ENCODE measurements at places on chromosomes 7 and 10.

GRCh38 chr7:106285855-106286492 is 1.2 kb upstream of the NAMPT start:
- DNase-seq: no peak

GRCh38 chr10:11387551-11388222 is 223.8 kb downstream of the USP6NL start:
- DNase-seq: no peak

DNA sequence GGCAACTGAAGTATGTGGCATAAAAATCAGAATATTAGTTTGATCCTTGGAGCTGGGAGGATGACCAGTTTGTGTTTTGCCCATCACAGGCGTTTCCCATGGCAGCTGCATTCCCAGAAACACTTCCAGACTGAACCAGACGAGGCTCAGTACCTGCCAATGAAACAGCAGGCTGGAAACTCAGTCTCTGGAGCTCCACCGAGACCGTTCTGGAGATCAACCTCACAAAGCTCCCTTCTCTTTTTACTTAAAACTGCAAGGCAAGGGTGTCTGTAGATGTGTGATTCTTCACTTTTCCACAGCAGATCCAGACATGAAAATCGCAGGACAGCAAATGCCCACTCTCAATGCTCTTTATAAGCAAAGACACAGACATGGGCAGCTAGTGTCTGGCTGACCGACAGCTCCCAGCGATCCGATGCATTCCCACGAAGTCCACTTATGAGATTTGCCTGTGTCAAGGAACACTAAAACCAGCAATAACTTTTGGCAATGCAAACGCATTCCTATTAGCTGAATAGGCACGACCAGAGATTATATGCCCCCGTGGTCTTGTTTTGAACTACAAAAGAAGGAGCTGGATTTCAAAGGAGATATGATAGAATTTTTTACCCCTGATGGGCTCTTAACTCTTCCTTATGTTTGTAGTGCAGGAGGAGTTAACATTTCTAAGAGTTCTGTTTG is 72.6 kb downstream of the ADAM12 start:
- DNase-seq: no peak

GRCh38 chr10:124866812-124867211 is 65.2 kb downstream of the ABRAXAS2 start:
- no peak for DNase-seq

DNA sequence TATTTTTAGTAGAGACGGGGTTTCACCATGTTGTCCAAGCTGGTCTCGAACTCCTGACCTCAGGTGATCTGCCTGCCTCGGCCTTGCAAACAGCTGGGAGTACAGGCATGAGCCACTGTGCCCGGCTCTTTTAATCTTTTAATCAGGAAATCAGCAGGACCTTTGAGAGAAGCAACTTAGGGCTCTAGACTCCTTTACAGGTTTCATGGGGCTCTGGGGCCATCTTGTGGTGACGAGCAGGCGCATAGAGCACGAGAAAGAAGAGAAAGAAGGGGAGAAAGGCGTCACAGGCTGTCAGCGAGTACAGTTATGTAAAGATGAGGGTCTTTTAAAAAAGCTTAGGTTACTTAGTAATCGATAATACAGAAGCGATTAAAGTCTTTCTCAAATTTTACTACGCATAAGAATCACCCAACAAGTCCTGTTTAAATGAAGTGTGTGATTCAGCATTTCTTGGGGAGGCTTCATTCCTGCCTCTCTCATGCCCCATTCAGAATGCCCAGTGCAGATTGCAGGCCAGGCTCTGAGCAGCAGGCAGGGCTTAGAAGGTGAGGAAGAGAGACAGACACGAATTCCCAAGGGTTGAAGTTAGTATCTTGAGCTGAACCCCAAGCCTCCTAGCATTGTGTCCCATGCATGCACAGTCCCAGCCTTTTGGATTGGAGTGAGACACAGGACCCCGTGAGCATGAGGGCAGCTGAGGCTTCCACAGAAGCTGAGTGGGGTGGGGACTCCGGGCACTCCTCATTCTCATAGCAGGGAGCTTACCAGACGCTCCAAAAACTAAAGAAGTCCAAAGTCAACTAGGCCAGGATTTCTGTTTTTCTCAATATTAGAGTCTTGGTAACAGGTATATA is 23.6 kb upstream of the PFKP start:
- peak; percentile 71 for DNase-seq

DNA sequence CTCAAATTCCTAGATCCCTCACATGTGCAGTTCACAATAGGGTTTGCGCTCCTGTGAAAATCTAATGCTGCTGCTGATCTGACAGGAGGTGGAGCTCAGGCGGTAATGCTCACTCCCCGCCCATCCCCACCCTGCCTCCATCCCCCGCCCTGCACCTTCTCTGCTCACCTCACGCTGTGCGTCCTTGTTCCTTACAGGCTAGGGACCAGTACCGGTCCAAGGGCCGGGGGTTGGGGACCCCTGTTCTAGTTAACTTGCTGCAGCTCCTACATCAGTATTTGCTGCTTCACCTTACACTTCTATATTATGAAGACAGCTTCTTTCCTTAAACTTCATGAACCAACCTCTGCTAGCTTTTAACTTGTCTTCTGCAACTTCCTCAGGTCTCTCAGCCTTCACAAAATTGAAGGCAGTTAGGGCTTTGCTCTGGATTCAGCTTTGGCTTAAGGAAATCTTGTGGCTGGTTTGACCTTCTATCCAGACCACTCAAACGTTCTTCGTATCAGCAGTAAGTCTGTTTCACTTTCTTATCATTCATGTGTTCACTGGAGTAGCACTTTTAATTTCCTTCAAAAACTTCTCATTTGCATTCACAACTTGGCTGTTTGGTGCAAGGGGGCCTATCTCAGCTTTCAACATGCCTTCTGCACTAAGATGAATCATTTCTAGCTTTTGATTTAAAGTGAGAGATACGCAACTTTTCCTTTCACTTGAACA is 1.7 kb upstream of the TNKS2 start:
- no peak for DNase-seq

DNA sequence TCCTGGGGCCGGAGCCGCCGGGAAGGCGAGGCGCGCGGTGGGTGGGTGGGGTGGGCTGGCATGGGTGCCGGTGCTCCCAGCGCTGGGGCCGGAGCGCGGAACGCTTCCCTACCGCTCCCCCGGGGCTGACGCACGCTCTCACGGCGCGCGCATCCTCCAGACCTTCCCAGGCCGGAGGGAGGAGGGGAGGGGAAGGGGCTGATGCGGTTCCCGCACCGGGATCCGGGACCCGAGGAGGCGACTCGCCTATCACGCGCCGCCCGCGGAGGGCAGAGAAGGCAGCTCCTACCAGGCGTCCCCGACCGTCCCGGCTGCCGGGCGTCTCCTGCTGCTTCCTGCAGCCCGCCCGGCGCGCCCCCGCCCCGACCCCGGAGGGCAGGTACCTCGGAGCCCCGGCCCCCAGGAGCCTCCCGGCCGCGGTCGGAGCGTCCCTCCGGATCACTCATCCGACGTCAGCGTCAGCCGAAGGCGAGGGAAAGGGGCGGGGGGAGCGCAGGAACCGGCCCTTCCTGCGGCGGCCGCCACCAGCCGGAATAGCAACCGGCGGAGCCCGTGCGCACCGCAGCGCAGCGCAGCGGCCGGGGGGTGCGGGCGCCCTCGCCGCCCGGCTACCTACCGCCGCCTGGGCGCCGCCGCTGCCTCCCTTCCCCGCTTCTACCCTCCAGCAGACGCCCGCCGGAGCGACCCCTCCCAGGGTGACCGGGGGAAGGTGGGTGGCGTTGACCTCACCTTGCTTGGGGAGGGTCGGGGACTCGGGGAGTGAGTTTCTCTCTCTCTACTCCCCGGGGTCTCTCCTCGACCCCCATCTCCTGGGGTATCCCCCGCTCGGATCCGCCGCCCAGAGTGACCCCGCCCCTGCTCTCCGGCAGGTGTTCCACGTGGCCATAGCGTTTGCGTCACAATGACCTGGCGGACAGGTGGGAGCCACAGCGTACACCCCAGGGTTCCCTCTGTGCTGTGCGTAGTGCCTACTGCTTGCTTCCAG is at the start of gene ICA1:
ICA1 (minus strand) TSS at position 457 of the 985 bp plus-strand sequence. CDS start 26,241 bp downstream, outside the sequence.
- peak; percentile 66 for DNase-seq

DNA sequence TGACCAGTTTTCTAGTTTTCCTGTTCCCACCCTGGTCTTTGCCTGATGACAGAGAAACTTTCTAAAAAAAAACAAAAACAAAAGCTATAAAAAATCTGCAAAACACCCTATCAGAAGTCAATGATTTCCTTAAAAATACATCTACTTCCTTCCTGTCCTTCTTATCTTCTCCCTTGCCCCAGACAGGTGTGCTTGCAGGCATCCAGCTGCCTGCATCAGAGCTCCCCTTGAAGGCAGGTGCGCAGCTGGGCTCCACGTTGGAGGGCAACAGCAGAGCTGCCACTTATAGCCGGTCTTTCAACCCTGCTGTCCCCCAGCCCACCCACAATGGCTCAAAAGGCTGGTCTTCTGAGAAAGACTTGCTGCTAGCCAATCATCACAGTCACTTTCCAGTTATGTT is 29.8 kb downstream of the UBE2D4 start:
- DNase-seq: no peak

DNA sequence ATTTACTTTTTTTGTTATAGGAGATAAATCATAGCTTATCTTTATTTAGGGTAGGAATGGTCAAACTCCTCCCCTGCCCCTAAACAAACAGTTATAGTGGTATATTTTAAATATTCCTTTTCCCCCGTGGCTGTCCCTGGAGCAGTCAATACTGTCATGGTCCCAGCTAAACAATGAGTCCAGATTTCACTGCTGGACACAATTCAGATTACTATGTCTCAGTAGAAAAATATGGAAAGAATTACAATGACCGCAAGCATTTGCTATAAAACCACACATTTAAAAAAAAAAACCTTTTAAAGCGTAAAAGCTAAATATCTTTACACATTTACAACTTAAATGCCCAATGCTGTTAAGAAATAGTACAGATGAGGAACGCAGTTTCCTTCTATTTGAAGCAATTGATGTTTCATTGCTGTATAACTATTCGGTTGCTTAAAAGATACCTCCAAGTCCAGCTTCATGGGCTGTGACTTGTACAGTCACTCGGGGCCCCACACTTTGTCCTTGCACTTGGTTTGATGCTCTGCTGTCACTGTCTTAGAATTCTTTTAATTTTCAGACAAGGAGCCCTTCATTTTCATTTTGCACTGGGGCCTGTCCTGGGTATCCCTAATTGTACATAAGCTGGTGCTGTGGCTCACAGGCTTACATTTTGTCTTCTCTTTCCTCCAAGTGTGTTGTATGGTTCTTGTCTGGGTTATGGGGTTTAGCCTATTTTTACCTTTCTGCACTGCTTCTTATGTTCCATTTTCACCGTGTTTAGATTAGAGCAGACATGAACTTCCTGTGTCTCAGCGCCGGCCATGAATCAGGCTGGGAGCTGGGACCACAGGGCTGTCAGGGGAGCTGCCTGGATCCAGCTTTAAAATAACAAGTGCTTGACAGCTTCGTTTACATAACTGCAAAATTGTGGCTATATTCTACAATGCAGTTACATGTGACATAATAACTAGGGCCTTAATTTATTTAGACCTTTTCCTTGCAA is 530.2 kb upstream of the FZD8 start:
- DNase-seq: no peak

GRCh38 chr10:132063432-132063831 is 2.3 kb upstream of the JAKMIP3 start:
- no peak for DNase-seq

Data from NCI-H2029 (cell line).